ENCODE measurements at places on chromosomes 2 and 18.

DNA sequence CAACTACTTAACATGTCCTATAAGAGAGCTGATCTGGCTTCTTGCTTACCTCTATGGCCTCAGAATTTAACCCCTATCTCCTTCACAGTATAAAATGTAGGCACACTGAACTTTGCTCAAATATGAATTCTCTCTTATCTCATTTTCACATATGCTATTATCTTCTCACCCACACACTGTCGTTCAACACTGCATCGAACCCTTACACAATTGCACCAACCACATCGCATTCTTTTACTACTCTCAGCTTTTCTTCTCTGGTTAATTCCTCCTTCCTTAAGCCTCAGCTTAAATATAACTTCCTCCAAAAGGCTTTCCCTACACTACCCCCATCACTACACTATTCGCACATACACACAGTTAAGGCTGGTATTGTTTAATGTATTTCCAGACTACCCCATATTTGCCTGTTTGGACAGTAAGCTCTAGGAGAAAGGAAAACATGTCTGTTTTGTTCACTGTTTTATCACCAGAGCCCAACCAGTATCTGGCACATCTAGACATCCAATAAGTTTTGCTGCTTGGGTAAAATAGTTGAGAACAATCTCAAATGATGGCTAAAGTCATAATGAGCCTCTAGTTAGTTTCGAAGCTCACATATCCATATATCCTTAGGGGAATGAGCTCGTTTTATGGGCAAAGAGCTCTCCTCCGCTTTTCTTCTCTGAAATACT is 47.7 kb downstream of the HIBCH start:
- no peak for DNase-seq

DNA sequence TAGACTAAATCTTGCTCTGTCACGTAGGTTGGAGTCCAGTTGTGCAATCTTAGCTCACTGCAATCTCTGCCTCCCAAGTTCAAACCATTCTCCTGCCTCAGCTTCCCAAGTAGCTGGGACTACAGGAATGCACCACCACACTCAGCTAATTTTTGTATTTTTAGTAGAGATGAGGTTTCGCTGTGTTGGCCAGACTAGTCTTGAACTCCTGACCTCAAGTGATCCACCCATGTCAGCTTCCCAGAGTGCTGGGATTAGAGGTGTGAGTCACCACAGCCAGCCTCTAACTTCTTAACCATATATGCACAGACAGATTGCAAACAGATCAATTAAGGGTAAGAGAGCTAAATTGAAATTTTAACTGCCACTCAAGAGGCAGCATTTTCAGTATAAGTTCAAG is 22.1 kb upstream of the CNGA3 start:
- DNase-seq: no peak

DNA sequence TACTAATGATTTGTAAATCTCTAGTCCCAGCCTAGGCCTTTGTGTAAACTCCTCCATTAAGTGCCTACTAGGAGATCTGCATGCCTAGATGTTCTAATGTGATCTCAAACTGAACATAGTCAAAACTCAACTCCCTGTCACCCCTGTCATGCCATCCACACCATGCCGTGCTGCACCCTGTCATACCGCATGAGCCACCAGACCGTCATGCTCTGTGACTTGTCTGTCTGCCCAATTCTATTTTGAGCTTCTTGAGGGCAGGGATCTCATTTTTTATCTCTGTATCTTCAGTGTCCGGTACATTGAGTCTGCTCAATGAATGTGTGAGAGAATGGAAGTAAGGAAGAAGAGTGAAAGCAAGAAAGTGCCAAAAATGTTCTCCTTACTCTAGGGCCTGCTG is 35.5 kb downstream of the GREB1L start:
- DNase-seq: no peak

- no peak for DNase-seq
Measured at GRCh38 chr2:241870081-241870541, 582 bp downstream of the RTP5 start.

DNA sequence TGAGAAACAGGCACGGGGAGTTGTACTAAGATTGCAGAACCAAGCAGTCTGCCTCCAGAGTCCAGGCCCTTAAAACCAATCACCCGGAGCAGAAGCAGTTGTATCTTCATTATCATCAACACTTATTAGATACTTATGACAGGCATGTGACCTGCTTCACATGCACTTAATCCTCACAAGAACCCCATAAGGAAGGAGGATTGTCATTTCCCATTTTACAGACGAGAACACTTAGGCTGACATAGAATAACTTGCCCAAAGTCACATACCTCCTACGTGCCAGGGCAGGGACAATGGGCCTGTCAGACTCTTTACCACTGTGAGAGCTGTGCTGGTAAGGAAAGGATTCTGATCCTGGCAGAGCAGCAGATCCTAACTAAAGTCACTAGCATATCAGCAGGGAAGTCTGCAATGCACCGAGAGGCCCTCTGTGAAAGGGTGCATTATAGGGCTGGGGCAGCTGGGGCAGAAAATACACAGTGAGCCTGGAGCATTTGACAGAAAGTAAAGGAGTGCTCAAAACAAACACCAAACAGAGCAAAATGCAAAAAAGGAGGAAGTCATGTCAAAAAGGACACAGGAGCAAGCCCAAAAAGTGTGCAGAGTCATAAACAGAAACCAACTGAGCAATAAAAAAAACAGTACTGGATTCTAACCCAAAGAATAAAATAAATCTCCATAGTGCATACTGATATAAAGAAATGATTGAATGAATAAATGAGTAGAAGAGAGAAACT is 55.9 kb upstream of the SP3 start:
- DNase-seq: no peak

GRCh38 chr2:44136252-44136651 is 32.4 kb upstream of the PPM1B start:
- DNase-seq: no peak

GRCh38 chr2:200446612-200447011 is 63.3 kb downstream of the KCTD18 start:
- no peak for DNase-seq

DNA sequence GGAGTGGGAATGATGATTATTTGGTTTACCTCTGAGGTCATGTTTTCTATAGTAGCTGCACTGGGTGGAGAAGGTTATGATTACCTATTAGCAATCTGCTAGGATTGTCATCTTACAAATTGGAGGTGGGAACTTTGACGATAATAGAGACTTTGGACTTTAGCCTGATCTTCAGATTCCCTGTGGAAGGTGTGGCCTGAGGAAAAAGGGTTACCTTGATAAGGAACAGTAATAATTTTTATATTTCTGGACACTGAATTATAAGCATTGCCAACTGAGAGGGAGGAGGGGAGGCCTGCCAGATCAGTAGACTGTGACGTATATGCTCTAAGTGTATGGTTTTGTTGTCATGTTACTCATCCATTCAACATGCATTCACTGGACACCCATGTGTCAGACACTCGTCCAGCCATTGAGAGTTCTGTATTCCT is 183.4 kb upstream of the FOSL2 start:
- DNase-seq: no peak

- no peak for DNase-seq
Measured at GRCh38 chr18:34522603-34523002, 187.5 kb upstream of the DTNA start.

DNA sequence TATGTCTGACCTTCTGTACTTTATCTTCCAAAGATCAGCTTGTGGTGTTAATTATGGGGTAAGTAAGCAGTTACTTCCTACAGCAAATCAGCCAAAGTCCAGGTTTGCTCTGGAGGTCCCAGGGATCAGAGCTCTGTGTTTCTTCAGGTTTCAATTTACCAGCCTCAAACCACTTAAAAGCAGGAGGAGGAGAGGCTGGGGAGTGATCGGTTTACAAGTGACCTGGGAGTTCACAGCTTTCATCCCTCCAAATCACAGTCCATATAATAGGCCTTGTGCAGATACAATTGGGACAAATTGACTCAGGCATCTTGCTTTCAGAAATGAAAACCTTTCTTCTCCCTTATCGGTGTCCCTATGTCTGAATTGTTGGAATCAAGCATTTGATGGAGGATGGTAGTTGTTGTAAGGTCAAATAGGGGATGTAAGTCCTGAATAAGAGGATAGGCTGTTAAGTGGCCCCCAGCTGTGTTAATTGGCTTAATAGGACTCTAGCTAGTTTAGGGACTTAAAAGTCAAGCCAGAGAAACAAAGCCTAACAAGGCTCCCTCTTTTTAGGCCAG is 188.0 kb upstream of the NT5C1B start:
- no peak for DNase-seq

DNA sequence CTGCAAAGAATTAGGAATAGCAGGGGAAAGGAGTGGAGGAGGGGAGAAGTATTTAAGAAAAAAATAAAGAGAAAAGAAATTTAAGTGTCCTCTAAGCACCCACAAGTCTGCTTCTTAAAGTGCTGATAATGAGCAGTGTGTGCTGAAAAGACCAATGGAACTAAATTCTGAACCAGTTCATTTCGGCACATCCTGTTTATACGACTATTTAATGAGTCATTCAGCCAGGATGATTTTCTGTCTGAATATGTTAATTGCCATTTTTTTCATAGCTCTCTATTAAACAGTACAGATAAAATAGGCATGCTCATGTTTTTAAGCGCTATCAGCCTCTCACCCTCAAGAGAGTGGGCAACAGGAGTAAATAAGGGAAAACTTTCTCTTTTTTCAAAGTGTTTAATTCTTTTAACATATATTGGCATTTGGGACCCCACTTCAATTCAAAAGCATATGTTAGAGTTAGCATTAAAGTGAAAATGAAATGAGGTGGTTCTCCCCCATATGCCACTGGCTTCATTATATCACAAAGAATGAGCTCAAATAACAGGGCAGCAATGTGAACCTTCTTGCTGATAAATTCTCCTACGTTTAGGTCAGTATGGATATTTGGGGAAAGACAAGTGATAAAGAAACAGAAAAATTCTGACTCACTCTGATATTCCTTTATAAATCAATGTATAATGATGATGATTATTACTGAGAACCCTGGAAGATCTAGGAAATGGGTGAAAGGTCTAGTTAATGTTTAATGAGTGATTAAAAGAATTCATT is 87.5 kb downstream of the TCF4 start:
- DNase-seq: no peak

DNA sequence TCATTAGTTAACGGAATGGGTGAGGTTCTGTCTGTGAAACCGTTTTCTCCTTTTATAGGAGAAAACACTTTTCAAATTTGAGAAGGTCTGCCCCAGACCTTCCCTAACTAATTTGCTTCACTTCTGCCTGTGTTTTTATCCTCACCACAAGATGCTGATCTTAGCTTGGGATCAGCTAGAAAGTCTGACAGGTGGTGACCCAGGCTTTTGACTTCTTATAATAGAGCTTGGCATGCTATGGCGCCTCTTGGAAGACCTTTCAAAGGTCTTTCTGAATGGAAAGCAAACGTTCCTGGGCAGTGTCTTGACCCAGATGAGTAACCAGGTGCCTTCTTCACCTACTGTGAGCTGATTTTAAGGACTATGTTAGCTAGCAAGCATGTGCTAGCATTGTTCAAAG is 91.4 kb downstream of the LYPD6 start:
- no peak for DNase-seq
